ENCODE measurements at places on chromosomes 5 and 9.

- DNase-seq: no peak
Observed at GRCh38 chr5:1641041-1641440, 117.3 kb upstream of the LPCAT1 start.

DNA sequence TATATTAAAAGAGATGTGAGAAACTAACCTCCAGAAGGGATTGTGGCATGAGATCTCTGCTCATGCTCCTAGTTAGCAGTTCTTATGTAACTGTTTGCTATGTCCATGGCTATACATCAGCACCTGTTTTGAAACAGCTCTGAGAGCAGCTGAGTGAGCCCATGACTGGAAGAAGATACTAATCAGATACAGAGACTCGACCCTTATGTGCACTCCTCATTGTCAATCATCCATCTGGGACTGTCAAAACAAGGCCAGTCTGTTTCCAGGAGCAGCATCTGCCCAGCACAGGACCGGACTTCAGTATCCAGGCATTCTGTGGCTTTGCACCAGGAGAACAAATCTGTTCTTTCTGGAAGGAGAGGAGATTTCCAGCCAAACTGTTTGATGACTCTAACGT lies 77.7 kb downstream of the EFNA5 start:
- DNase-seq: no peak

DNA sequence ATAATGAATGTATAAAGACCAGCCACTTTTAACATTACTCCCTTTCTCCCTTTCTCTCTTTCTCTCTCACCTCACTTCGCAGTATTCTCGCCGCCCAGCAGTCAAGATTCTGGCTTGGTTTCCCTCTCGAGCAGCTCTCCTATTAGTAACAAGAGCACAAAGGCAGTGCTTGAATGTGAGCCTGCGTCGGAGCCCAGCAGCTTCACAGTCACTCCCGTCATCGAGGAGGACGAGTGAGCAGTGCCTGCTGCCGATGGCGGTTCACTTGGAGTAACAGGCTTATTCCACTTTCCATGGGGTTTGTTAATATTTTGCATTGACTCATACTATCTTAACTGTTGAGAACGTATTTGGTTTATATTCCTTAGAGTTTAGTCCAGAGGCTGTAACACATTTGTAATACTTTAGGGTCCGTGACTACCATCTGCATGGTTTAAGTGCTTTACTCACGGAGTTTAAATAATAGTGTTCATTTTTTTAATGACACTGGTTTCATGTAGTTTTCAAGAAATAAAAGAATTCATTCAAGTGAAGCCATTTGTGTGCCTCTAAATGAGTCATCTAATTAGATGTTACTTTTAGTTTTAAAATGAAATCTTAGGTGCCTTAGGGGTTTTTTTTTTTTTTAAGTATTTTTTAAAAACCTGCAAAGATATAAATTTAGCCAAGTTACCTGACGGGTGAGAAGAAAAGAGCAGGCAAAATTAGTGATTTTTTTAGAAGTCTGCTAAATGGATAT lies 8.4 kb upstream of the DMRT3 start:
- DNase-seq: no peak

- DNase-seq: no peak
Observed at GRCh38 chr5:66356011-66356565, 212.0 kb downstream of the SREK1 start.

GRCh38 chr5:156681265-156681664 lies 168.8 kb upstream of the PPP1R2B start:
- DNase-seq: no peak

- DNase-seq: no peak
Observed at GRCh38 chr9:113558632-113559502, 95.3 kb downstream of the RGS3 start.

DNA sequence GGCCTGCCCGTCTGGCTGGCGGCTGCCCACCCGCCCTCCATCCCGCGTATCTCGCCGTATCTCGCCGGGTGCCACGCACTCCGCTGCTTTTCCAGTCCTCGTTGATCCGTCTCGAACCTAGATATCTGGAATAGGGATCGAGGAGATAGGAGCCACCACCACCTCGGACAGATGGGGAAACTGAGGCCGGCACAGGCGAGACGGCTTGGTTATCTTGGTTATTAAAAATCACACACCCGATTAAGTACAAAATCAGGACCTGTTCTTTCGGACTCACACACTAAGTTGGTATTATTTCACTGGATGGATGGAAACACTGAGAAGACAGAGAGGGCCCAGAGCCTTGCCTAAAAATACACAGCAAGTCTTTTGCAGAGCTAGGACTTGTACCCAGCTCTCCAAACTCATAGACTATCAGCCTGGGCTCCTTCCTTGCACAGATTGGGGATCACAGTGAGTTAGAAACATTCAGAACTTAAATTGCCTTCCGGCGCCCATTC lies 678 bp downstream of the SLC26A2 start:
- DNase-seq: no peak

DNA sequence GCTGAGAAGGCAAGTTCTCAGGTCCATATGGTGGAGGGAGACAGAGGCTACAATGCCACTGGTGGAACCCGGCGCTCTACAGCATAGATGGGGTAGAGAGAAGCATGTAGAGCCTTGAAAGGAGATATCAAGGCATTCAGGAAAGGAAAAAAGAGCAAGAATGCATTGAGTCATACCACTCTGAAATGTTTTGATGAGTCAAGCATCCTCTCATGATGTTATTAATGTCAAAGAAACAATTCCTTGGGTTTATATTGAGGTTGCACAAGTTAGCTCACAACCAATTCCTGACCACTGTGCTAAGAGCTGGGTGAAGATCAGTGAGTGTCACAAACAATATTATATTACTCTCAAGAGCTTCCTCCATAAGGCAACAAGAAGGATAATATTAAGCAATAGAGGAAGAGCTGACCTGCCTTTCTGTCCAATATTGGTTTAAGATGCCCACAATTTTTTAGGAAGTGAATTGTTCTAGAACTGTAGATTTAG lies 178.0 kb downstream of the RFK start:
- DNase-seq: no peak

DNA sequence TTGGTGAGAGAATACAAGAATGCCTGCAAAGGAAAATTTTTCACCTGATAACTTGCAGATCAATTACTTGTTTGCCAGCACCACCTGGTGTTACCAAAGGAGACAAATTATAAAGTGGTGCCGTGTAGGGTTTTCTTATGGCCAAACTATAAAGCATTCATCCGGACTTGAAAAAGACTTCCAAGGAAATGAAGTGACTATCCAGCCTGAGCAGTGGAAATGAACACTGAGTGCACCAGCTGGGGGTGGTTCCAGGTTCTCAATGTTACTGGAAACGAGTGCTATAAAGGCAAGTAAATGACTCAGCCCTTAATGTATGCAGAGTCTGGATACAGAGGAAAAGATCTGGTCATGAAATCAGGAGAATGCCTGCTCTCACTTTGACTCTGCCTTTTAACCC lies 113.1 kb downstream of the DNAH5 start:
- DNase-seq: no peak

DNA sequence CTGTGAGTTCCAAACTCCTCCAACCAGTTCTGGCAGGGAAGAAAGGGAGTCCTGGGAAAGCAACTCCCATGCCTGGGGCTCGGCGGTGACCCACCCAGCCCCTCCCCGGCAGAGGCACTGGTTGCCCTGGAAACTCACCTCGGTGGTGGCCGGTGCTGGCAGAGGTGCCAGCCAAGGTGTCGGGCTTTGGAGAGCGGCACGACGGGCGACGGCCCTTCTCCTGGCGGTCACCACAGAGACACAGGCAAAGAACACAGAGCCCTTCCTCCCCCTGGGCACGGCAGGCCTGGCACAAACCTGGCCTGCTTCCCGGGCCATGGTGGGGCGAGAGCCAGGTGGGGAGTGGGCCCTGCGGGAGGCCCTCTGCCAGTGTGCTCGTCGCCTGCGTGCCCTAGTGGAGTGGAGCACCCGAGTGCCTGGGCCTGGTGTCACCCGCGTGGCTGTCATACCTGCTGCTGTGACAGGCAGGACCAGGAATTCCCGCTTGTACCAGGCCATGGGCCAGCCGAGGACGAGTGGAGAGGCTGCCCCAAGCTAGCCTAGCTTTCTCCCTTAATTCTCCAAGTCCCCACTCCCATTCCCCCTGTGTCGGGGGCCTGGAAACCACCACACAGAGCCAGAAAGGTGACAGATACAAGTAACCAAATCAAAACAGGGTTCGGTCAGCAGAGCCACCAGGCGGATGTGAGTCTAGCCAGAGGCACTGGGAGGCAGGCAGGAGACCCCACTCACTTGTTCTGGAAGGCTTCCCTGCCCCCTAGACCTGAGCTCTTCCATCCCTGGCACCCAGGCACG lies 8.2 kb upstream of the RALGDS start:
- DNase-seq: no peak

- no peak for DNase-seq
Observed at GRCh38 chr9:84557751-84558150, 111.8 kb upstream of the NTRK2 start.

GRCh38 chr5:170278611-170279458 lies 18.7 kb downstream of the LCP2 start:
- DNase-seq: peak; percentile 79

DNA sequence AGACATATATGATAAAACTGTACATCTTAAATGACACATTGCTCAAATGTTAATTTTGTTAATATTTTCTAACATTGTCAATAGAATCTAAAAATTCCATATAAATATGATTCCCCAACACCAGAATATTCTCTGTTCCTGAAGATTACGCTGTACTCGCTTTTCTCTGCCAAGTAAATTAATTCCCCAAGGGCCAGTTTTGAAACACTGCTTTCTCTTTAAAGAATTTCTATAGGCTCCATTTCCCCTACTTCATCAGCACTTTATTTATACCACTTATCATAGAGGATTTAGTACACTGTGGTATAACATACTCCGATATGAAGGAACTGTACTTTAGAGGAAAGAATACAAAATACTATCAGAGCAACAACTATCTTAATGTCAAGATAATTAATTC lies 101.4 kb upstream of the ACOT12 start:
- DNase-seq: no peak

DNA sequence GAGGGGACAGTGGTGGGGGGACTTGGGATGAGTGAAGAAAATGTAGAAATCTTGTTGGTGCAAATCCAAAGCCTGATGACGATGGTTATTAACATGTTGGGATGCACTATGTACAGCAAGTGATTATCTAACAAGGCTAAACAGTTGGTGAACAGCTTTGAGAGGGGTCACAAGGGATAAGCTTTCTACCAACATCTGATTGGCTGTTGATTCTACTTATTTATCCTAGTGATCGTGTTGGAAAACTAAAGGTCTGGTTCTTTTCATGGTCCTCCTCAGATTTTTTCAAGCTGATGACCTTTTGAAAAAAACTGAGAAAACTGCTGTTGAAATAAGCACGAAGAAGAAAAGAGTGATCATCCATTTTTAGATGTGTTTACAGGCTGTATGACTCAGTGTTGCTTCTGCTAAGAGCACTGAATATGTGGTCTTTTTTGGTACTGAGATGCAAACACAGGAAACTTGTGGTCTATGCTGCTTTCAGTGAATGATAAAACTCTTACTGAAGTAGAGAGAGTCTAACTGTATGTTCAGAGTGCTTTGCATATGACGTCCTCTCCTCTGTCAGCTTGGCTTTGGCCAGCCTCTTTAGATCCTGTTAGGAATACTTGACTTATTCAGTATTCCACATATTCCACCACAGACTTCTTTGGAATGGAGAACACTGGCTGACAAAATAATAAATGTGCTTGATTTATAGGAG lies 174.8 kb downstream of the SLF1 start:
- DNase-seq: no peak

- DNase-seq: no peak
Observed at GRCh38 chr5:591746-592145, 20.4 kb upstream of the CEP72 start.

GRCh38 chr9:136239983-136240330 lies 5.7 kb downstream of the QSOX2 start:
- DNase-seq: no peak

Data from activated T-helper 1 cell treated with Interleukin-2 at 50 U/mL for 16 hours (primary cell).